NCI-H1105 treated with DMSO at 0.1 percent for 48 hours (cell line): ENCODE measurements at places on chromosomes 12 and 14.

DNA sequence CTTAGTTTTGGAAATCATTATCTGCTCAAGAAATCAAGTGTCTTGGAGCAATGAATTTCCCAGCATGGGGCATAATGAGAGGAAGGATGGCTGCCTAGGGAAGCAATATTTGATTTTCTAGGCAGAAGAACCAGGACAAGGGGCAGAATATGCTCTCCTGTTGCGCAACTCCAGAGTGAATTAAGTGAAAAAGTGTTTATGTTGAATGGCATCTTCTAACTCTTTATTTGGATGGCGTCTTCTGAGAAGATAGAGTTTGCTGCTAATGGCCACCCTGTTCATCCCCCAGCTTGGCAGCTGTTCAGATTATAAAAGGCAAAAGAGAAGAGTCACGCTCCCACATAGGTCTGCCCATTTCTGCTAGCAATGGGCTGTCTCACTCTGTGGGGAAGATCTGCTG lies 1278.1 kb downstream of the AACS start:
- DNase-seq, result no peak

DNA sequence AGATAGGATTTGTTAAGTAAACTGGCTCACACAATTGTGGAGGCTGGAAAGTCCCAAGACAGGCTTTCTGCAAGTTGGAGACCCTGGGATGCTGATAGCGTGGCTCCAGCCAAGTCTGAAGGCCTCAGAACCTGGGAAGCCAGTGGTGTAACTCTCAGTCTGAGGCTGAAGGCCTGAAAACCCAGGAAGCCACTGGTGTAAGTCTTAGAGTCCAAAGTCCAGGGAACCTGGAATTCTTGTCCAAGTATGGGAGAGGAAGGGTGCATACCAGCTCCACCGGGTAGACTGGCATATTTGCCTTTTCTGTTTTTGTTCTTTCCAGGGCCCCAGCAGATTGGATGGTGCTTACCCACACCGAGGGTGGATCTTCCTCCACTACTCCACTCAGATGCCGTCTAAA lies 18.1 kb downstream of the GMFB start:
- no peak for DNase-seq

DNA sequence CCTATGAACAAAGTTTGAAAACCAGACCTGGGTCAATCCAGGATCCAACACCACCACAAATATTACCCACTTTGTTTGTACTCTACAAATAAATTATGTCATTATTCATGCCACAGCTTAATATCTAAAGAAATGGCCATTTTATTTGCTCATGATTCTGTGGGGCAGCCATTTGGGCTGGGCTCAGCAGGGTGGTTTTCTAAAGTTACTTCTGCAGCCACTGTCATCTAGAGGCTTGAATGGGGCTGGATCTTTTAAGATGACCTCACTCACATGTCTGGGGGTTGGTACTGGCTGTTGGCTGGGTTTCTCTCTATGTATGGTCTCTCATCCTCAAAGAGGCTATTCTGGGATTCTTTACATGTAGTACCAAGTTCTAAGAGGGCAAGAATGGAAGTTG lies 96.2 kb downstream of the VCPKMT start:
- no peak for DNase-seq

- no peak for DNase-seq
Measured at GRCh38 chr12:55931780-55932550, 1.0 kb downstream of the DGKA start.

- peak; percentile 56 for DNase-seq
Measured at GRCh38 chr12:132285991-132286681, 43.3 kb downstream of the GALNT9 start.

DNA sequence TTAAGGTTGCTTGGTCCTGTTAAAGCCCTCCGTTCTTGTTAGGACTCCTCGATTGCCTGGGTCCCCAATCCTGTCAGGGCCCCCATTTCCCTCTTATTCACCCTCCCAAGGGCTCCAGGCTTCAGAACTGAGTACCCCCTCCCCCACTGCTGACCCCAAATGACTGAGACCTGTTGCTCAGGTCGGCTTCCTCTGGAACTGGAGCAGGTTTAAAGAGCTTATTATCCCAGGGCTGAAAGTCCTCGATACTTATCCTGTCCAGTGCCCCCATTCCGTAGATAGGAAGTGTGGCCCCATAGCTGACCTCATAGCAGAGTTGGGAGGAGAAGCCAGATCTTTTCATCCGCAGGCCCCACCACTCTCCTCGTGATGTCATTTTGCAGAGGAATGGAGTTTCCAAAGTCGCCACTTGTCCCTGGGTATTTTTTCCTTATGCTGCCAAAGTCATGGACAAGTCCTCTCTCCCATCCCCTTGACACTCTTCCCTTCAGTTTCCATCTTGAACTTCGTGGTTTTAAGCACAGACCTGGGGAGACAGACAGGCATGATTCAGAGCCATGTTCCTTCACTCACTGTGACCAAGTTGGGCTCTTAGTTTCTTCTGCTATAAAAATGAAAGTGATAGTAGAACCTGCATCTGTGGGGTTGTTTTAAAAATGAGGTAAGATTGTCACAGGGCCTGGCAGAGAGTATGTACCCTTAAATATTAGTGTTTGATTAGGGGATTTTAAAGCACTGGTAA lies 1.2 kb downstream of the USP30 start:
- no peak for DNase-seq

DNA sequence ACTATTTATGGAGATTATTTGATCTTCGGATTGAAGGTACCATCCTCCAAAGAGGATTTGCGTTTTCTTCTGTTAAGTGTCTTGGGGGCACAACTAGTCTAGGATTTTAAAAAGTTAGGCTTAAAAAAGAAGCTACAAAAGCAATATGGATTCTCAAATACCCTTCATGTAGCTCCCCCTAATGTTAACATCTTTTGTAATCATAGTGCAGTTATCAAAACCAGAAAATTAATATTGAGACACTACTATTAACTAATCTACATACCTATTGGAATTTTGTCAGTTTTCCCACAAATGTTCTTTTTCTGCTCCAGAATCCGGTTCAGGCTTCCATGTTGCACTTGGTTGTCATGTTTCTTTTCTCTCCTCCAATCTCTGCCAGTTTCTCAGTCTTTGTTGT lies 62.5 kb downstream of the BICDL1 start:
- no peak for DNase-seq

DNA sequence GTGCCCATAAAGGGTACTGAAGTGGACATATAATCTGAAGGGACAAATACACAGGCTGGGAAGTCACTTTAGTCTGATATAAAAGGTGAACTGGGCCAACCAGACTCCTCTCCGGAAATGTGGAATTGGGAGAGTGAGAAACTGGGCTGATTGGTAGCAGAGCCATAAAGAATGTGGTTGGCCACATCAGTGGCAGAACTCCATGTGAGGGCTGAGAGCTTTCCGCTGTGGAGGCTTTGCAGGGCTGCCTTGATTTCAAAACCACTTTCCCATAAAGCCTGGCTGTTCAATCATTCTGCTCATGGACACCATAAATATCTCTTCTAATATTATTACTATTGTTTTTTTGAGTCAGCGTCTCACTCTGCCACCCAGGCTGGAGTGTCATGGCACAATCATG lies 220.3 kb downstream of the MON2 start:
- no peak for DNase-seq

DNA sequence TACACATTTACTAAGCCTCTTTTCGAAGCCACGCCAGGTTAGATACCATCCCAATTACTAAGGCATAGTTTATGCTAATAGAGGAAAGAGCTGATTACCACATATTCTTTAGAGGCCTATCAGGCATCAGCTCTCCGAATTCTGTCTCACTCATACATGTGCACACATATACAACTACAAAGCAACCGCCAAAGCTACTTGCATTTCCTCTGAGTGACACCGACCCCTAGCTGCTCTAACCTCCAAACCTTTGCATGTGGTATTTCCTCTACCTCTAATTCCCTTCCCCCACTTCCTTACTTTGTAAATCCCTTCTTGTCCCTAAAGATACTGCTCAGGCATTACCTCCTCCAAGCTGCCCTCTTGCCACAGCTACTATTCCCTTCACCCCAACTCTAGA lies 107.2 kb downstream of the DUSP6 start:
- DNase-seq, result no peak
